ENCODE measurements at places on chromosomes 5 and 9. TPM values are rescaled to one million over a fixed set of nuclear protein-coding genes. Genes with fewer than 3 reads are reported as not detected.

Gene MEIKIN
- not detected for total RNA-seq

Gene PWWP2A
- total RNA-seq: 11.7 TPM

Gene PCDHGA12
- total RNA-seq: 10.3 TPM

Gene SPINK13
- total RNA-seq: not detected

Gene CAMSAP1
- total RNA-seq: 25.5 TPM

Gene LECT2
- not detected for total RNA-seq

Gene PCDHGC3
- 16.9 TPM for total RNA-seq

Gene NDUFS4
- 117 TPM for total RNA-seq

Gene PCDHGB1
- 12.6 TPM for total RNA-seq

Gene TARS1
- 58.7 TPM for total RNA-seq

Gene C5orf22
- 24.2 TPM for total RNA-seq

Gene NIPSNAP3A
- total RNA-seq: 27.1 TPM

Measured in cardiac septum (tissue), 1 donor.